ENCODE measurements at places on chromosomes 3 and 15. TPM values are rescaled to one million over a fixed set of nuclear protein-coding genes. Genes with fewer than 3 reads are reported as not detected.

The ALDH1A3 gene
- 214 TPM for total RNA-seq

The ITPKA gene
- 1.9 TPM for total RNA-seq

The ADGRG7 gene
- not detected for total RNA-seq

The TRAT1 gene
- not detected for total RNA-seq

The CFAP92 gene
- 0.43 TPM for total RNA-seq

The LRRC34 gene
- total RNA-seq = 0.64 TPM

The CFAP100 gene
- not detected for total RNA-seq

The GRIP2 gene
- not detected for total RNA-seq

The MNS1 gene
- 0.48 TPM for total RNA-seq

The LSMEM2 gene
- total RNA-seq = not detected

The SMCO1 gene
- not detected for total RNA-seq

The PP2D1 gene
- not detected for total RNA-seq

The PLSCR2 gene
- total RNA-seq = 0.21 TPM

The GOLGA6L4 gene
- total RNA-seq = 0.21 TPM

The PPCDC gene
- total RNA-seq = 6.4 TPM

The CCR2 gene
- not detected for total RNA-seq

The GDPGP1 gene
- total RNA-seq = 1.1 TPM

The OR4F15 gene
- total RNA-seq = not detected

The HYKK gene
- 0.96 TPM for total RNA-seq

The NOX5 gene
- not detected for total RNA-seq

The MORC1 gene
- not detected for total RNA-seq

The IL5RA gene
- not detected for total RNA-seq
